ENCODE measurements at places on chromosomes 4 and X.

- DNase-seq = peak; percentile 17
These were observed 242.5 kb upstream of the PRPS2 start for GRCh38 chrX:12548746-12549145.

GRCh38 chr4:184315675-184316359, 98.1 kb upstream of the ENPP6 start:
- no peak for DNase-seq

- DNase-seq = no peak
These were observed 30.1 kb downstream of the HOPX start for GRCh38 chr4:56651056-56651350.

DNA sequence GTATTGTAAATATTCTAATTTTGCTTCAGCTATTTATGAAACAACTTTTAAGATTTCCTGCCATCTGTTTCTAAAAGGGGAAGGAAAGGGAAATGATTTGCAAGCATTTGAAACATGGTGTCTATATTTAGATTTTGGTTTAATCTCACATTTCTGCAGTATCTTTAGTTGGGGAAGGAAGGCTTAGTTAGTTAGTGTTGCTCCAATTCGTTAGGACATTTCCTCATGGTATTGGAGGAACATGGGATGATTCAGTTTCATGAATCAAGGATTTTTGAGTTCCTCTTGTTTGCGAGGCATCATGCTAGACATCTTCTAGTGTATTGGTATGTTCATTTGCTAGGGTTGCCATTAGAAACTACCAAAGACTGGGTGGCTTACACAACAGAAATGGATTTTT, 20.5 kb upstream of the TMEM192 start:
- no peak for DNase-seq

DNA sequence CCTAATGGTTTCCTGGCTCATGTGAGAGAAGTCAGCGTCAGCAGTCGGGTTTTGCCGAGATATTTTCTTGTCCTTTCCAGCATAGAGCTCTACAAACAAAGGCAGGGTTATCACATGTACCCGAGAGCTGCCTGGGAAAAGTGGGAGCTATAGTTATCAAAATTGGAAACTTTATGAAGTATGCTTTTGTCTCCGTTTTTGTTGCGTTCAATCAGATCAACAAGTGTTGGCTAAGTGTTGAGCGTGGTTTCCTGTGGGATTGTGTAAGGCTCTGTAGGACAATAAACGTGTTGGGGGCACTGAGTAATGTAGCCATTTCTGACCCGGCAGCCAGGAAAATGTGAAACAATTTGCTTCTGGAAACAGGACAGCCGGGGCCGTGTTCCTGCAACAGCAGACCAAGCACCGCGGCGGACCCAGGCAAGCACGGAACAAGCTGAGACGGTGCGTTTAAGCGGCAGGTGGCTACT, at the start of gene BMX:
BMX (plus strand) TSS at position 311 of the 470 bp plus-strand sequence. CDS start 7,547 bp downstream, outside the sequence.
- DNase-seq = no peak

DNA sequence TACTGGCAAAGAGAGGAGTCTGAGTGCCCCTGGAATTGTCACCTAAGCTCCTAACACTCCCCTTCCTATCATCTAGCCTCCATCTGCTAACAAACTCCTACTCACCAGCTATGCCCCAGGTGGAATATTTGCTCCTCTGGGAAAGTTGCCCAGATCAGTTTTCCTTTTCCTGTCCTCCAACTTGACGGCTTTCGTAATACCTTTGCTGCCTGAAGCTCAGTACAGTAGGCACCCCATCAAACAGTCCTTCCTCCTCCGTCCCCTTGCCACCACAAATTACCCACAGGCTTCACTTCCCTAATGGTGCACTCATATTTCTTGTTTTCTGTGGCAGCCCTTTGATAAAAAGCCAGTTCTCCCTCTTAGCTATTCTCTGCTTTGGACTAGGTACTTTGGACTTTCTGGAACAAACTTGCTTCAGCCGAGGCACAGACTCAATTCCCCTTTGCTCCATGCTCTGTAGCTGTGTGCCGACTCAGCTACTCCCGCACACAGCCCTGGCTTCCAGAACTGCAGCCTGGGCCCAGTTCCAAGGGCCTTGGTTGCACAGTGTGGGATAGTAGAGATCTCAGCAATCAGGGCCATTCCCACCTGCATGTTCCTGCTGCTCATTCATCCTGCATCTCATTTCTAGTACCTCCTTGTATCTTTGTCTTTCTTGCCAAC, 605.1 kb downstream of the BCOR start:
- no peak for DNase-seq

- DNase-seq = no peak
These were observed 7.2 kb downstream of the SH3BP2 start for GRCh38 chr4:2799971-2800690.

DNA sequence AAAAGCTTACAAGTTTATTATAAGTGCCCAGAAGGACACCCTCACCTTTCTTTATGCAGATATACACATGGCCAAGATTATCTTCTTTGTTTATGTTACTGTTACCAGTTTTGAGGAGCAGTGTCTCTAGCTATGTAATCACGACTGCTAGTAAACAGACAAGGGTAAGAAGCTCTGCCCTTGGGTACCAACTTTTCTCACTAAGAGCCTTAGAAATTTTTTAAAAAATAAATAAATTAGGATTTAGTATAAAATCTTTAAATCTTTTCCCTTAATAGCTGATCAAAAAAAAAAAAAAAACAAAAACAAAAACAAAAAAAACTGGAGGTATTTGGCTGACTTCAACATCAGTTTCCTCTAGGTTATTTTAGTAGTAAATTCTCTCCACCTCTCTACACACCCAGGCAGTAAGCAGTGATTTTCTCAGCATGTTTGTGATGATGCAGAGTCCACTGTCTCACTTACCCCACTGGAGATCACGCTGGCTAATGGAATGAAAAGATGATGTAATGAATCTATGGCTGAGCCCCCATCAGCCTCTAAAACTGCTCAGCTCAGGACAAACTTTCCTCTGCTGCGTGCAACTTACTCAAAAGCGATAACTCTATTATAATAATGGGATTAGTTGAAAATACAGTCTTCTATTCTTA, 125.9 kb downstream of the FRYL start:
- DNase-seq = no peak

DNA sequence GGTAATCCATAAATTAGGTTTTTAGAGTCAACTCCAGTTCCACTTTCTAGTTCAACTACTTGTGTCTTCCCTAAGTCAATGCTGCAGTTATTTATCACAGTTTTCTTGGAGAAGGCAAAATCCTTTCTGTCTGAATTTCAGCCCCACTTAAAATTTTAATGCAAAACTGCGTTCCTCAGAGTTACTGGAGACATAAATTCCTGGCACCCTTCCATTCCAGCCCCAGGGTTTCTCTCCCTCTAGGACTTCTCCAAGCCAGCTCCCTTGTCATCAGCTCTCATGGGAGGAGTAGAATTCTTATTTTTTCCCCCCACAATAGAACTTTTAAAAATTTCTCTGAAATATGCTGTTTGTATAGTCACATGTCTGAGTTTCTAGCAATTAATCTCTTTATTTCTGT, 50.6 kb upstream of the PHOX2B start:
- DNase-seq = no peak

GRCh38 chrX:7889135-7889534, 38.1 kb downstream of the PNPLA4 start:
- DNase-seq = peak; percentile 11

- DNase-seq = no peak
These were observed 27.3 kb upstream of the STS start for GRCh38 chrX:7119950-7120877.

DNA sequence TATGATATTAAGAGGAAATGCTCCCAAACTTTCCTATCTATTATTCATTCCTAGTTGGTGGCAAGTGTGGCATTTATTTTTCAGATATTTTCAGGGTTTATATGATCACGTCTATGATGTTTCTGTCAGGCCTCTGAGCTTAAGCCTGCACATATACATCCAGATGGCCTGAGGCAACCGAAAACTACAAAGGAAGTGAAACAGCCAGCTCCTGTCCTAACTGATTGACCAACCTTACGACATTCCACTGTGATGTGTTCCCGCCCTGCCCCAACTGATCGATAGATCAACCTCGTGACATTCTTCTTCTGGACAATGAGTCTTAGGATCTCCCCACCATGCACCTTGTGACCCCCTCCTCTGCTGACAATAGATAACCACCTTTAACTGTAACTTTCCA, 67.6 kb upstream of the CTSO start:
- no peak for DNase-seq

DNA sequence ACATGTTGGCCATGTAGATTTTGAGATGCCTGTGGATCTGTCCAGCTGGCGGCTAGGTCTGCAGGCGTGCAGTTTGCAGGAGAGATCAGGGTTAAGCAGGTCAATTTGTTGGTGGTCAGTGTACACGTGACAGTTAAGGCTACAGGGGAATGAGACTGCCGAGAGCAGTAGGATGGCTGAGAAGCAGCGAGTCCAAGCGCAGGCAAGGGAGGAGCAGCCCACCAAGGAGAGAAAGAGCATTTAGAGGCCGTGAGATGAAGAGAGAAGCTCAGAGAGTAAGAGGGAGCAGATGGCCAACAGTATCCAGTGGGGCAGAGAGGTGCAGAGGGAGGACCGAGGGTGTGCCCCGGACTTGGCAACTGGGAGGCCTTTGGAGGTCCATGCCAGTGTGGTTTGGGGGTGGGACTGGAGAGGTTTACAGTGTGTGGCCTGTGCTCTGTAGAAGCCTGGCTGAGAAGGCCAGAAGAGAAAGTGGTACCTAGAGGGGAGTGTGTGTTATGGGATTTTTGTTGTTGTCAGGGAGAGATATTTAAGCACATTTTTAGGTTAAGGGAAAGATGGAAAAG, 18.4 kb downstream of the SNX25 start:
- no peak for DNase-seq

- no peak for DNase-seq
These were observed 359.2 kb downstream of the CCSER1 start for GRCh38 chr4:90486346-90486745.

DNA sequence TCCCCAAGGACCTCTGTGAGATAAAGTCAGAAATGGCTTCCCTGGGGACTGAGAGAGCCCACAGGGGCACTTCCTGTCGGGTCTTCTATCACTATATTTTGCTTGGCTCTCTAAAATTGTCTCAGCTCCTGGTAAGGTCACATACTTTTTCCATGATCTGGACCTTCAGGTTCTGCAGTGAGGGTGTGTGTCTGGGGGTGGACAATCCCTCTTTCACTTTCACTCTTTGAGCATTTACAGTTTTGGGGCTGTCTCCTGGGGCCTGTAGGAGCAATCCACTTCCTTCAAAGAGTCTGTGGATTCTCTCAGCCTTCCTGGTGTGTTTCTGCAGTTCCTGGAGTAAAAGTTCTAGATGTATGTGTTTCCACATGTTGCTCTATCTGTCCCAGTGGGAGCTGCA, 335.7 kb downstream of the FSTL5 start:
- no peak for DNase-seq

DNA sequence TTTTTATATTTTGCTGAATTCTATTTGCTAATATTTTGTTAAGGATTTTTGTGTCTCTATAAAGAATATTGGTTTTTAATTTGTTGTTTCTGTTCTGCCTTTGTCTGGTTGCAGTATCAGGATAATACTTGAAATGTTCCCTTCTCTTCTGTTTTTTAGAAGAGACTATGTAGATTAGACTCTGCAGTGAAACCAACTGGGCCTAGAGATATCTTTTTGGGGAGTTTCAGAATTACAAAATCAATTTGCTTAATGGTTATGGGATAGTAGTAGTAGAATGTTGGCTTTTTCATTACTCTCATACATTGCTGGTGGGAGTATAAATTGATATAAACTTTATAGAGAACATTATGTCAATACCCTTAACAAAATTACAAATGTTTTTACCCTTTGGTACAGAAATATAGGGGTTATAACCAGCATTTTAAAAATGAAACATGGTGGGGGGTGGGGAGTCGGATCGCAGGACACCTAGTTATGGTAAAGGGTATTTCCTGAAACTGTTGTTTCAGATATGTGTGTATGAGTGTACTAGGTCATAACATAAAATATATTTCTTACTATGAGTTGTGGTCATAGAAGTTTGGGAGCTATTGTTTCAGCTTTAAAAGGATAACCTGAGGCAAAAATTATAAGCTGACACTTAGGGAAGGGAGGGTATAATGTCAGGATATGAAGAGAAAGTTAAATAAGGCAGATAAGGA, 29.0 kb downstream of the CLOCK start:
- no peak for DNase-seq

DNA sequence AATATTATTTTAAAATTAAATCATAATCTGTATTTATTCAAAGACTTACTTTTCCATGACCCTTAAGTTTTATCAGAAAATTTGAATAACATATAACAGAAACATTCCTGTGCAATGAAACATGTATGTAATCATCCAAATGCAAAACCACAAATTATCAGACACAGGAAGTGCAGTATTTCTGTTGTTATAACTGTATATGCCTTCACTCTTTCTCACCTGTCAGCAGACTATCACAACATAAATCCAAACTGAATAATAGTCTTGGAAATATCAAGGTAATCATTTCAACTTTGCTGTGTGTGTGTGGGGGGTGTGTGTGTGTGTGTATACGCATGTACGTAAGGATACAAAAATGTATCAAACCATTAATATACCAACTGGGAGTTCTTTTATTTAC, 285.9 kb downstream of the SLC7A11 start:
- DNase-seq = no peak

GRCh38 chrX:97366237-97366636, 482.5 kb downstream of the RPA4 start:
- no peak for DNase-seq

GRCh38 chr4:68948044-68948743, 3.4 kb downstream of the UGT2A3 start:
- no peak for DNase-seq

DNA sequence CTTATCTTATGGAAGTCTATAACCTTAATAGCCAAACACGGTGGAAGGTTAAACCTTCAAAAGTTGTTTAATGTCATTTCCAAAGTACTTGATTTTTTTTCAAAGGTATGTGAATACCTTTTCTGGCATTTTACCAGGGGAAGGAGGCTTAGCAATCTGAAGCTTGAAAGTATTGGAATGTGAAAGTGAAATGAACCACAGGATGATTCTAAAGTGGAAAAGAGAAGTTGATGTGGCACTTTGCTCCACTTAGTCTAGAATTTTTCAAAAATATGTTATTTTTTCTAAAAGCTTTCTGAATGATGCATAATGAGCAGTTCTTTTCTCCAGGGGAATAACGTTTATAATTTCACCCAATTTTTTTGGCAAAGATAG, 19.2 kb downstream of the PI4K2B start:
- no peak for DNase-seq

DNA sequence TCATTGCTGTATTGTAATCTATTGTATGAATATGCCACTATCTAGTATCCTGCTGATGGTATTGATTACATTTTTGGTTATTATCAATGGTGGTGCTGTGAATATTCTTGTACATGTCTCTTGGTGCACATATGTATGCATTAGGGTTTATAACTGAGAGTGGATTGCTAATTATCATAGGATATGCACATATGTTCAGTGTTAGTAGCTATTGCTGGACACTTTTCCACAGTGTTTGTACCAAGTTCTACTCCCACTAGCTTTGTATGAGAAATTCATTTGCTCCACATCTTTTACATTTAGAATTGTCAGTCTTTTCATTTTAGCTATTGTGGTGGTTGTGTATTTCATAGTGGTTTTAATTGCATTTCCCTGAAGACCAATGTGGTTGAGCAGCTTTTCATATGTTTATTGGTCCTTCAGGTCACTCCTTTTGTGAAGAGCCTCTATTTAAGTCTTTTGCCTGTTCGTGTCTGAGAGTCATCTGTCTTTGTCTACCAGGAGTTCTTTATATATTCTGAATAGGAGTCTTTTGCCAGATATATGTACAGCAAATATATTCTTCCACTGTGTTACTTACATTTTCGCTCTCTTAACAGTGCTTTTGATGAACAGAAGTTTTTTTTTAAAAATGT, 87.1 kb downstream of the TBC1D19 start:
- DNase-seq = no peak

All from Jurkat, Clone E6-1 (cell line).